ENCODE measurements at places on chromosomes 5 and 9.

GRCh38 chr9:98880311-98881015, 63.2 kb upstream of the COL15A1 start:
- DNase-seq: no peak

DNA sequence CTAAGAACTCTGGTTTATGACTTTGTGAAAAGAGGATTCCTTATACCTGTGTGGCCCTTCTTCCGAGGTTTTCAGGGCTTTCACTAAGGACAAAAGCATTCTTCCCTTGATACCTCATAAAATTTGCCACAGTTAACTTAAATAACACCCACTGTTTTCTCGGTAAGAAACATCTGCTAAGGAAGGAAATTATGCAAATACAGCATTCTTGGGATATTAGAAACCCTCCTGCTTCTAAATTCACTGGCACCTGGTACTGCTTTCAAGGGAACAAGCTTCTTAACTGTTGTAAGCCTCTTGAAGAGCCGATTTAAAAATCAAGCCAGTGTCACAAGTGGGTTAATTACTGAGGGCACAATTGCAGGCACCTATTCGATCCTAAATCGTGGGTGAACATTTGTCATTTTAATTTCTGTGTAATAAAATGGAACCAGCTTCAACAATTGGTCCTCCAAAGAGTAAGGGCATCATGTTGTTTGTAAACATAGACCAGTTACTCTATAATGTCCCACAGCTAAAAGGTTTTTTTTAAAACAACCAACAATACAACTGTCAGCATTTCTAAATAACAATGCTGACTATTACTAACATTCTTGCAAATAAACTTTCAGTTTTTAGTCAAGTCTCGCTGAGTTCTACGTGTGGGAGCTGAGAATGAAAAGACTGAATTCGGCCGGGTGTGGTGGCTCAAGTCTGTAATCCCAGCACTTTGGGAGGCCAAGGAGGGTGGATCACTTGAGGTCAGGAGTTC, 26.6 kb downstream of the AK3 start:
- DNase-seq: no peak

DNA sequence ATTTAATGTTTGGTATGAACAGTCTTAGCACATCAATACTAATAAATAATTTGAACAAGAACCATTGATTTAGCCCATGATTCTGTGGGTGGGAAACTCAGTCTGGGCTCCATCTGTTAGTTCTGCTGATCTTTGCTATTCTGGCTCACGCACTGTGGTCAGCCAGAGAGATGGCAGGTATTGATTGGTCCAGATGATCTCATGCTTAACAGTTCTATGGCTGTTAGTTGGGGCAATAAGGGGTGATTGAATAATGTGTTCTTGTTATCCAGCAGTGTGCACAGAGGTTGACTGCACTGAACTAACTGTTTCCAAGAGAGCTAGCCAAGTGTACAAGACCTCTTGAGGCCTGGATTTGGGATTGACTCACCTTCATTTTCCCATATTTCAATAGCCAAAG, 824.3 kb downstream of the SEMA5A start:
- no peak for DNase-seq

- DNase-seq: no peak
These were observed 386.5 kb downstream of the GADD45G start for GRCh38 chr9:89991204-89991790.

DNA sequence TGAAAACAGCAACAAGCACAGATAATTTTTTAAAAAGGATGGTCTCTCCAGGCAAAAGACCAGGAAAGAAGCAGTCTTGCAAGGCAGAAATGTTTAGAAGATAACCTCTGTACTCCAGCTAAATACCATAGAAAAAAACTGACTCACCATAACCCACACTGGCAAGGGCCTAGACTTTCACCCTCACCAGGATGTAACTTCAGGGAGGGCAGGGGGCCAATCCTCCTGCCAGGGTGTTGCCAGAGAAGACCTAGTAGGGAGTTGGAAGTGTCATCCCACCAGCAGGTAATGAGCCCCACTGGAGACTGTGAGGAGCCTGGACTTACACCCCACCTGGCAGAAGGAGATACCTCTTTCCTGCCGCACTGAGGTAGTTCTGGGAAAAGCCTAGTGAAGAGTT, 97.6 kb downstream of the PRELID2 start:
- DNase-seq: no peak

GRCh38 chr9:36222449-36222848, 31.7 kb downstream of the CLTA start:
- no peak for DNase-seq

- DNase-seq: no peak
These were observed 480.4 kb upstream of the COX7C start for GRCh38 chr5:86137297-86137696.

- DNase-seq: no peak
These were observed 1.7 kb downstream of the ALG2 start for GRCh38 chr9:99220011-99220410.

GRCh38 chr5:106443746-106444145, 1227.0 kb downstream of the EFNA5 start:
- DNase-seq: no peak

DNA sequence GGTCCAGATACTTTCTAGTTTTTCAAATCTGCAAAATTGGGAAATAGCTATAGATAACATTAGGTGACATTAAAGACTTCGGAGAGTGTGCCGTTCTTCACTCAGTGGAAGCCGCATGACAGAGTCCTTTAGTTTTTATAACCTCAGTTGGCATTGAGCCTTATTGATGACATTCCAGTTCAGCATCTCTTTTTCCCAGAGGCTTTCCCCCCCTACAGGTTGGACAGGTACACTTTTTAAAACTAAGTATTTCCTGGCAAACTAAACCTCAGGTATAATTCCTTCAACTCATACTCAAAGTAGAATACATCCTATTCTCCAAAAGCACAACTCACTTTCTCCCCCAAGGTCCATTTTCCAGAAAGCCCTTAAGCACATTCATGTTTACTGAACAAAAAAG, 58.7 kb downstream of the SLC46A2 start:
- DNase-seq: no peak

DNA sequence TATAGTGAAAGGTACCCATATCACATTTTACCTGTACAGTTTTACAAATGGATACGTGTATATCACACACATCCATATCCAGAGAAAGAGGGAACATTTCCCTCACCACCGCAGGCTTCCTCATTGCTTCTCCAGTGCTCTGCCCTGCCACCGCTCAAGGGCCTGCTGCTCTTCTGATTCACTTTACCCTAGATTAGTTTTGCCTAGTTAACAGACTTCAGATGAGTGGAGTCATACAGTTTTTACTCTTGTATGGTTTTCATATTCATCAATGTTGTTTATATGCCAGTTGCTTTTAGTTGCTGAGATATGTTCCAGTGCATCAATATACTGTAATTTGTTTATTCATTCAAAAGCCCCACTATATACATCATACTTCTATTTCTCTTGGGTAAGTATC, 53.9 kb upstream of the POMT1 start:
- no peak for DNase-seq

GRCh38 chr9:123365287-123365880, 9.4 kb downstream of the CRB2 start:
- DNase-seq: no peak

- DNase-seq: no peak
These were observed 122.4 kb upstream of the PRDM9 start for GRCh38 chr5:23385036-23385435.

DNA sequence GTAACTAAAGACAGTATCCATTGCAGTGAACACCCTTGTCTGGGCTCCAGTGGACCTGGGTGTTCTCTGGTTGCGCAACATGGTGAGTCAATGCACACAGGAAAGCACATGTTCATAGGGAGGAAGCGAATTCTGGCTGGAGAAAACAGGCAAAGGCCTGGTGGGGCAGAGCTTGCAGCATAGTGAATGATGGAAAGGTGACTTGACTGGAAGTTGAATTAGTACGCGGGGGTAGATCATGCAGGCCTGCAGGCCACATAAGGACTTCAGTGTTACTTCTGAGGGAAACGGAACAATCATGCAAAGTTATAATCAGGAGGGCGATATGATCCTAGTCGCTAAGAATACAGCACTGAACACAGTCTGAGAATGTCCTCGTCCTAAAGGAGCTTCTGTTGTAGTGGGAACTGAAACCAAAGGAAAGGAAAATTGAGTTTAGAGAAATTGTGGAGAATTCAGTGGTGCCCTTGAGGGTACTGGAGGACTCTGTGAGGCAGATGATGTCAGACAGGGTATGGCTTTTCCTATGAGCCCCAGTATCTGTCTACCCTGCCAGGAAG, 71.9 kb upstream of the RANBP3L start:
- DNase-seq: no peak

DNA sequence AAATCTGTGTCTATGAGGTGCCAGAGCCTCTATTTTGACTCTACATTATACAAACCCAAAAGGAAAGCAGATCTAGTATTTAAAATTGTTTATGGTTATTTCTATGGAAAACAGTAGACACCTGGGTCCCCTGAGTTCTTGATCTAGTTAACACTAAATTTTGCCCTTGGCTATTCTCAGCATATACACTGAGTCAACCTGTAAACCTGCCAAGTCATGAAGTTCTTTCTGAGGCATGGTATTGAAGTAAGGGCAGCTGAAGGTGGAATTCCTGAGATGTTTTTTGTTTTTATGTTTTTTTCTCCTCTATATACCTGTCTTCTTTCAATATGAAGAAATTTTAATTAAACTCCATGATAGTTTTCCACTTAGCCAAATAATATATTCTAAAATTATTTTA, 120.2 kb downstream of the PDE4D start:
- DNase-seq: no peak

GRCh38 chr9:21688108-21689102, 114.0 kb upstream of the MTAP start:
- DNase-seq: no peak

DNA sequence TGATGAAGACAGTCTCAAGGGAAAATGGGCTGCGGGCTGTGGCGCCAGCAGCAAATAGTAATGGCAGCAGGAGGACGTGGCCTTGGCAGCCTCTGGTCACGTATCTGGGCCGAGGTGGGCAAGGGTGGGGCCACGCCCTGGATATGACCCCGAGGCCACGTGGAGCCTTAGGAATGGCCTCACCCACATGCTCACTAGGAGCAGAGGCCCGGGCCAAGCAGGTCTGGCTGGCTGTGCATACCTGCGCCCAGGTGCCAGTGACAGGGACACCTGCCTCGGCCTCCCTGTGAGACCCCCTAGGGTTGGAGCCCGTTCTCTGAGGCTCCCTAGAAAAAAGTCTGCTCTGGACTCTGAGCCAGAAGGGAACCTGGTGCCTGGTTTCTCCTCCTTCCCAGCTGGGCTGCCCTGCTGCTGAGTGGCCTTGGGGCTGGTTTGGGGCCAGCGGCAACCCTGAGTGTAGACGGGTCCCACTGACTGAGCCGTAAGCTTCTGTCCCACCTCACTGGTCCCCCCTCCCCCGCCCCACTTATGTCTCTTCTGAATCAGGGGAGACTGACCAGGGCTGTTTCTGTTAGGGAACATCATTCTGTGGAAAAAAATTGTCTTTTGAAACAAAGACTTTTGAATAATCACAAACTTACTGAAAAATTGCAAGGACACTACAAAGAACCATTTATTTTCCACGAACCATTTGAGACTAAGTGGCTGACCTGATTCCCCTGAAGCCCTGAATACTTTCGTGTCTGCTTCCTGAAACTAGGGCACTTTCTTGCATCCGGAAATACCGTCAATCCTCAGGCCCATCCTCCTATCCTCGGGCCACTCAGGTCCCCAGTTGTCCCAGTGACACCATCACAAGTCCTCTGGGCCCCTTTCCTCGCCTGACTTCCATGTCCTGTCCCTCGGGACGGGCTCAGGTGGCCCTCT, 60.8 kb downstream of the WNK2 start:
- no peak for DNase-seq

DNA sequence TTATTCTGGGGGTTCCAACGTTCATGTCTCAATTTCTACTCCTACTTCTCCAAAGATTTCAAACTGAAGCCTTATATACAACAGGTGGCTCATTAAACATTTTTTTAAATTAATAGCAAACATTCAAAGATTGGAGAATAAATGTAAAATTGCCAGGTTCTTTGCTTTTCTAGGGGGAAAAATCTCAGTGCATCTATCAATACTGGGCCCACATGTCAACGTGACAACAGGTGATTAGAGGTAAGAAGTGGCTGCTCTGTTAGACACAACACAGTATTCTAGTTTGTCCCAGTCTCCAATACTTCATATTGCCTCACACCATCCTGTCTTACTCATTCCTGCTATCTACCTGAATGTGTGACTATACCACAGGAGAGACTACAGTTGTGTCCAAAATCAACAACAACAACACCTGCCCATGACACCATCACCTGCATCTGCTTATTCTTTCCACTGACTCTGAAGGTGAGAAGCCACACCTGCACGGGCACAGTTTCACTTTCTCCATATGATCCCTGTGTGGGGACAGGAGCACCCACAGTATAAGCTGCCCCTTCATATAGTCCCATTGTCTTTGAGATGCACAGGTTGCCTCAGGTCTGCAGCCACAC, 110.2 kb downstream of the LHFPL2 start:
- DNase-seq: no peak

GRCh38 chr5:54534191-54535004, 16.8 kb downstream of the SNX18 start:
- no peak for DNase-seq

DNA sequence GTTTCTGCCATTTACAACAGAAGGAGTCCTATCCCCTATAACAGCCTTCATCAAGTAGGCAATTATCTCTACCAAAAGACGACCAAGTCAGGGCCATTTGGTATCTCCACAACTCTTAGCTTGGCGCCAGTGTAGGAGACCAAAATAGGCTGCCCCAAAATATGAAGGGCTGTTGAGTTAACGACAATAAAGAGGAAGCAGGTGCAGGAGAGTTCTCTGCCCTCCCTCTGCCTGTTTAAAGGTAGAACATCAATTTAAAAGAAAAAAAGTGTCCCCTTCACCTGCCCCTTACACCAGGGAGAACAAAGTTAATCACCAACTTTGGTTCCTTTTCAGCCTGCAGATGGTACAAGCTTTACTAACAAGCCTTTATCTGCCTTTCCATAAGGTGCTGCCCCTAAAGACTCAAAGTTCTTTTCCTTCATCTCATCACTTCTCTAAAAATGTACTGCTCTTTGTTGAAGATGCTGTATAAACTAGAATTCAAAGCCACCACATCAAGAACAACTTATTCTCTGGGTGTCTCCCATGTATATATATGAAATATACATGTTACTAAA, 33.3 kb downstream of the PPP1R2B start:
- no peak for DNase-seq

DNA sequence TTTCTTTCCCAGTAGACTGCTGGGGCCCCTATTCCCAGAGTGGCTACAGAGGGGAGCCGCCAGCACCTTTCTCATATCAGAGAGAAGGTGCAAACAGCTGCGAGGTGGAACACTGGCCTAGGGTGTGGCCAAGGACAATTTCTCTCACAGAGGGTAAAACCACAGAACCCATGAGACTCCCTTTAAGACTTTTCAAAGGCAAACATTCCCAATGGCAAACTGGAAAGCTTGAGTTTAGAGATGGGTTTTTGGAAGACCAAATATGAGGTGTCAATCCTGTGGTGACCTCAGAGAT, 335.1 kb upstream of the PIK3R1 start:
- DNase-seq: no peak

GRCh38 chr5:112614986-112615385, 122.7 kb upstream of the APC start:
- DNase-seq: no peak

- DNase-seq: no peak
These were observed 5.1 kb downstream of the IGFBPL1 start for GRCh38 chr9:38419181-38419580.

- no peak for DNase-seq
These were observed 1091.3 kb upstream of the CDH6 start for GRCh38 chr5:30102185-30102584.
